ENCODE measurements at places on chromosomes 5 and 9.
A peak's percentile ranks its signal among the peaks of the same experiment; 100 is the strongest.

- DNase-seq = no peak
Observed at GRCh38 chr9:69157751-69158466, 16.2 kb upstream of the TJP2 start.

- no peak for DNase-seq
Observed at GRCh38 chr5:74250304-74251102, 390.0 kb downstream of the ENC1 start.

DNA sequence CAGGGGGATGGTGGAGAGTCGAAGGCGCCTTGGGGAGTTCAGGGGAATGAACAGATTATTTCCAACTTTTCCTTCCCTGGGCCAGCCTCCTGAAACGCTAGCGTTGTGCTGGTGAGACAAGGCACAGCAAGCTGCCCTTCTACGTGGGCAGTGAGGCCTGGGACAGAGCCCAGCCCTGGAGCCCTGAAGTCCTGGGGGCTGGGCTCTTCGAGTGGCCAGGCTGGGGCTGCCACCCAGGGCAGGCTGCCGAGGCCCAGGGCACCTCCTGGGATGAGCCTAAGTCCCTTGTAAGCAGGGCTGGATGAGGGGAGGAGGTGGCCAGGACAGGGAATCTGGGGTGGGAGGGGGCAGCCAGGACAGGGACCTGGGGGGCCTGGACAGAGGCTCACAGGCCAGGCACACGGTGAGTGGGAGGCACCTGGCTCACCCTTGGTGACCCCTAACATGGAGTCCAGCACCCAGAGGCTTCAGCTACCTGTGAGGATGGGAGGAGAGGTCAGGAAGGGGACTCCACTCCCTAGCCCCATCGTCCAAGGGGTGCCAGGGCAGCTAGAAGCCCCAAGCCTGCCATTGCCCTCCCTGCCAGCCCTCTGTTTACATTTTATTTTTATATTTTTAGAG is 1.3 kb upstream of the LCN12 start:
- DNase-seq = no peak

DNA sequence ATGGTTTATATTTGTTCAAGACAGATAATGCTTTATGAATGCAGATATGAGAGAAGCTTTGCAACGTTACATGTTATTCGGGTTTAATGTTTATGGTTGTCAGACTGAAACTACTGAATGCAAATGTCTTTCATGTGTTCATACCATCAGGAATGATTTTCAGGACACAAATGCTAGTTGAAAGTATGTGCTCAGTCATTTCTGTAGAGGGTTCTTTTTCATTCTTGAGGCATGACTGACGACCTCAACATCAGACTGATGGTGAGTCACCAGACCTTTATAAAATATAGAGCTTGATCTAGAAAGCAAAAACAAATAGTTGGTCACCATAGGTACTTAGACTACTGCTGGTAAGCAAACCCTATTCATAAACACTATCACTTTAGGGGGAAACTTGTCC is 287.3 kb upstream of the NUDT12 start:
- DNase-seq = peak; percentile 2

DNA sequence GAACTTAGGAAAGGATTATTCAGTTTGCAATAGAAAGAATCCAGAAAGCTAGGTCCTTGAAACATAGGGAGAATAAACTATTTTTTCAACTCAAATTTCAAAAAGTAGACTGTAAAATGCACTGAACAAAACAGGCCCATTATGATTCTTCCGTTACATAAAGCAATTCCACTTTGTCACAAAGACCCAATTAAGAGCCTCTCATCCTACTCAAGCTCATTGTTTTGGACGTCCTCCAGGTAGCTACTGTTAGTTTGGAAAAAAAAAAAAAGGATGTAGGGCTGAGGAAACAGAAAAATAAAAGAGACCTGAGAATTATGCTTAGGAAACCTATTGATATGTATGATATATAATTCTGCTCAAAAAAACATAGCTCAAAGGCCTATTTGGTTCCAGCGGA is 74.0 kb downstream of the DIRAS2 start:
- DNase-seq = no peak

DNA sequence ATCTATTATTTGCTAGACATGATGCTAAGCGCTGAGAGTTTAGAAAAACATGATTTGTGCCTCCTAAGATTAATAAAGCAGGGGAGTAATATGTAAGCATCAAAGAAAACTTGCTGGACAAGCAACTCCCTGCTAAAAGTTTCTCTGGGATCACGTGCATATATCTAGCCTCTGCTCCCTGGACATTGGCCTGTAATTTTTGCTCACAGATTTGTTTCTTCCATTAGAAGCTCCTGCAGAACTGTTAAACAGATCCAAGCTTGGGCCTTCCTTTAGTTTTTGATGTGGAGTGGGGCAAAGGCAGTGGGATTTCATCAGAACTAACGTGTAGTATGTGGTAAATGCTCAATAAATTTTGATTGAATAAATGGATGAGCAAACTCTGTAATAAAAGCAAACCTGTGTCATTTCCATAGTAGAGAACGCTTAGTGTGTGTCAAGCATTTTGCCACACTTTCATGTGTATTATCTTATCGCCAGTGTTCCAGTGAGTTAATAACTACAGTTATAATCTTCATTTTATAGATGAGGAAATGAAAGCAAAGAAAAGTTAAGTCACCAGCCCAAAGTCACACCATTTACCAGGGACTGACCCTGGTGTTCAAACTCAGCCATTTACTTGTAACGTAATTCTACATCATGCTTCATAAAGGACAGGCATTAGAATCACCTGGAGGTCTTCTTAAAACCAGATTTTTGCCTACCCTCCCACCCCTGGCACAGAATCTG is 100.3 kb downstream of the PCSK5 start:
- DNase-seq = no peak

- peak; percentile 59 for DNase-seq
Observed at GRCh38 chr9:125649826-125650225, 57.2 kb downstream of the MAPKAP1 start.

GRCh38 chr5:146873186-146873917 is 5.2 kb downstream of the PPP2R2B start:
- no peak for DNase-seq
